CD4-positive, alpha-beta T cell treated with Interleukin-17A for 1 hour (primary cell): ENCODE measurements at places on chromosomes 2 and 18.

DNA sequence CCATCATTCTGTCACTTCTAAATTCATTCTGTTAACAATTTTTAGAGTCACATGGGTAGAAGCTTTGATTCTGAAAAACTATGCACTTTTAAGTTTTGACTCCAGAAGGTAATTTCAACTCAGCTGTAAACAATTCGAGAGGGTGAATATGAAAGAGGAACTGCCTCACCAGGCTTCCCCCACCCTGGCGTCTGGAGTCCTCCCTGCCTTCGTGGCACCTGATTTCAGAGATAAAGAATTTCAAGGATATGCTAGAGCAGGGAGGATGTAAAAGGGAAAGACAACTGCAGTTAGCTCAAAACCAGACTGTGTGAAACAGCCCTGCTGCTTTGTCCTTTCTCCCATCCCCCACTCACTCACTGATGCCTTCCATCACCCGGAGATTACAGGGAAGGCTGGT is 40.7 kb downstream of the ONECUT2 start:
- no peak for DNase-seq

DNA sequence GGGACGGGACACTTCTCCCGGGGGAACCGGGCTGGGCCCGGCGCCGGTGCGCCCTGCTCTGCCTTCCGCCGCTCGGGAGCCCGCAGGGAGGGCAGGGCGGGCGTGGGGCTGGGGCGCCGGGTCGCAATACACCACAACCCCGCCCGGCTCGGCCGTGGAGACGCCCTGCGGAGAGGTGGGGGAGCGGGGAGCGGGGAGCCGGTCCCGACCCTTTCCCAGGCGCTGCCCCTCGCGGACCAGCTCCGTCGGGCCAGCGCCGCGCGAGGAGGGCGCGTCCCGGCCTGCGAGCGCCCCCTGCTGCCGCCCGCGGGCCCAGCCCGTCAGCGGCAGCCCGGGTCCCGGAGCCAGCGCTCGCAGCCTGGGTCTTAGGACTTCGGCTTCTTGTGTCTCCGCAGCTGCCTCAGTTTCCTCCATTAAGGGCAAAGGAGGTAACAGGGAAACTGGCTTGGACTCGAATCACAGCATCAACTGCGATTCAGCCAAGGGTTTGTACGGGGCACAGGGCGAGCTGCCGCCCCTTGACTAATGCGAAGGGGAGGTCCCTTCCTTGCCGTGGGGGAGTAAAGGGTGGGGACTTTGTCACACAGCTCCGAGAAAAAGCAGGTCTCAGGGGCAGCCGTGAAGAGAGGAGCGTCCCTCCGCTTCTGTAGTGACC is 635 bp upstream of the ADRA2B start:
- peak; percentile 61 for DNase-seq

GRCh38 chr18:45642238-45642637 is 27.0 kb downstream of the SLC14A2 start:
- DNase-seq = no peak

DNA sequence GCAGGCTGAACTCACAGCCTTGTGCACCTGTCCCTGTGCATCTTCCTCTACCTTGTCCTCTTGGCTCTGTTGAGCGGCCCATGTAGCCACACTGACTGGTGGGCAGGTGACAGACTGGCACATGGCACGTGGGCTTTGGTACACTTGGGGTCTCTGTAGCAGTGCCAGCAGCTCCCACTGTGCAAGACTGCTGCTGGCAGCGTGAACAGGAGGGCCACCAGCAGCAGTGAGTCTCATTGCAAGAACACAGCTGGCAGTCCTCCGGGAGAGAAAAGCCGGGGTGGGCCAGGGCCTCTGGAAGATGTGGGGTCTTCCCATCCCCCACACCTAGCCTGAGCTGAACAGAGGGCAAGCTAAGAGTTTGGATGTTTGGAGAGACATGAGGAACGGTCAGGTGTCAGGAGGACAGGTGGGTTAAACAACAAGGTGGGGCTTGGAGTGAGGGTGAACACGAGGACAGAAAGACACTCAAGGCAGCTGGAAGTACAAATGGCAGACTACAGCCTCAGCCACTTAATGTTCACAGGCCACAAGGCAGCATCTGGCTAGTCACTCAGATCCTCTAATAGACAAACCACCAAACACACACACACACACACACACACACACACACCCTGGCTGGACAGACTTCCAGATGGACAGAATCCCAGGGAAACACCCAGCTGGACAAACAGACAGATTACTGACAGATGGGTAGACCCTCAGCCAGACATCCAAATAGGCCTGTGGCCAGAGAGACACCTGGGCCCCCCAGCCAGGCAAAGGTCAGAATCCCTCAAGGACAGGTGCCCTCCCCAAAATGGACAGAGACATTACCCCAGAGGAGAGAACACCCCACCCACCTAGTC is 2.3 kb upstream of the PTPN18 start:
- DNase-seq = no peak

GRCh38 chr18:21342372-21342771 is 100.3 kb downstream of the GREB1L start:
- no peak for DNase-seq

DNA sequence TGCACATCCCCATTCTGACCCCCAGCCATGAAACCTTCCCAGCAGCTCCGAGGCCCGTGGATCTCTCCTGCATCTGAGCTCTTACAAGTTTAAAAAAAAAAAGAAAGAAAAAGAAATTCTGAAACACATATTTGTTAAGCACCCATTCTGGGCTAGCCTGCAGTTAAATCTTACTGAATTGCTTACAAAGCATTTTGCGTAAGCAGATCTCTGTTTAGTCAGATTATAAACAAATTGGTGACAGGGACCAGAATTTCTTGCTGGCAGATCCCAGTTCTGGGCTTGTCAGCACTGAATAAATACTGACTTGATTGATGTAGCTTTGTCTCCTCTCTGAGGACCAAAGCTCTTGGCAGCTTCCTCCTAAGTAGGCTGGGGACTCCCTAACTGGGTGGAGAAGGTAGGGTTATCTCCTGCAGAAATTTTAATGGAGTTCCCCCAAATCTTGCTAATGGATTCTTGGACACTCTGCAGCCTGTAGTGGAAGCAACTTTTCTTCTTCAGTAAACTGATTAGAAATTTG is 160.9 kb downstream of the MIB1 start:
- DNase-seq = no peak

DNA sequence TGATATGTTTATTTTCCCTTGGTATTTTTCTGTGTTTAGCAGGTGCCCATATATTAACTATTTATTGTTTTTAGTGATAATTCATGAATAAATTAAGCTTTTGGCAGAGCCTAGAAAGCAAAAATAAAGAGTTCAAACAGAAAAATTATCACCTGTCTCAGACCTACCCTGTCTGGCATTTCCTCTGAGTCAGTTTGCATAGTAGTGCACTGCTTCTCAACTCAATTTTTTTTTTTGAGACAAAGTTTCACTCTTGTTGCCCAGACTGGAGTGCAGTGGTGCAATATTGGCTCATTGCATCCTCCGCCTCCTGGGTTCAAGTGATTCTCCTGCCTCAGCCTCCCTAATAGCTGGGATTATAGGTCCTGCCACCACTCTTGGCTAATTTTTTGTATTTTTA is 793.9 kb downstream of the SUCLG1 start:
- no peak for DNase-seq
